PC-9 (cell line): ENCODE measurements at places on chromosomes 12 and 14. TPM values are rescaled to one million over a fixed set of nuclear protein-coding genes. Genes with fewer than 3 reads are reported as not detected.
A peak's percentile ranks its signal among the peaks of the same experiment; 100 is the strongest.

DNA sequence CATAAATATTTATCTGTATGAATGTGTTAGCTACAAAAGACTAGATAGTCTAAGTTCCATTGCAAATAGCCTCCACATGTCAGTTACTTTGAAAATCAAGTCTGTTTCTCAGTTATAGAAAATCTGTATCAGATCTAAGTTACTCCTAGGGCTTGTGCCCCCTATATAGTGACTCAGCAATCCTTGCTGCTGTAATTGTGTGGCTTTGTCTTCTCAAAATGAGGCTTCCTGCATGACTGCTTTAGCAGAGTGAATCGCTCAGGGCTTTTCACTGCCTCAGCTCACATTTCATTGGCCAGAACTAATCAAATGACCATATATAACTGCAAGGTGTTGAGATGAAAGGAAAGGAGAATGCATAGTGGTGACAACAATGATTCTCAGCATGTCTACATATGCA, 552.2 kb upstream of the STXBP6 start:
- DNase-seq: no peak

GRCh38 chr14:64562436-64562835, 12.7 kb downstream of the PPP1R36 start:
- DNase-seq: peak; percentile 89

GRCh38 chr12:124556896-124557501, 10.4 kb downstream of the NCOR2 start:
- DNase-seq: no peak

- no peak for DNase-seq
Observed at GRCh38 chr12:93682846-93683261, 5.7 kb downstream of the CRADD start.

GRCh38 chr12:53803703-53804102, 51.9 kb upstream of the CISTR start:
- no peak for DNase-seq

DNA sequence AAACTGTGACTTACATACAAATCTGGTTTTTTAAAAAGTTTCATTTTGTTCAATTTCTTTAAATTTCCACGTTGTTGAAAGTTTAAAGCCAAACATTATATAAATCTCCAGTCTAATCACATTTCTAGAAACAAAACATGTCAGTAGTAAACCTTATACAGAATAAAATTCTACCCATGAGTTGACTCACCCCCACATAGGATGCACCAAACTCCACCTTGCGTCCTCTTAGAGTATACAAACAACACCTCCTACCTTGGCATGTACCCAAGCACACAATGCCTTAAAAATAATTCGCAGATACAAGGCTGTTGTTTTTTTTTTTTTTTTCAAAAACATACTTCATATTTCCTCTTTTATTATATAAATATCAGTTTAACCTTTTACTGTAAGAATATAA, 3.3 kb downstream of the FBXL14 start:
- DNase-seq: peak; percentile 26

- DNase-seq: peak; percentile 49
Observed at GRCh38 chr14:72516936-72517700, 376.8 kb downstream of the DPF3 start.

- no peak for DNase-seq
Observed at GRCh38 chr14:77529213-77529612, 30.6 kb upstream of the ISM2 start.

GRCh38 chr14:99192028-99192621, 79.9 kb downstream of the BCL11B start:
- no peak for DNase-seq

GRCh38 chr14:34175574-34175973, 224.7 kb upstream of the EGLN3 start:
- no peak for DNase-seq

DNA sequence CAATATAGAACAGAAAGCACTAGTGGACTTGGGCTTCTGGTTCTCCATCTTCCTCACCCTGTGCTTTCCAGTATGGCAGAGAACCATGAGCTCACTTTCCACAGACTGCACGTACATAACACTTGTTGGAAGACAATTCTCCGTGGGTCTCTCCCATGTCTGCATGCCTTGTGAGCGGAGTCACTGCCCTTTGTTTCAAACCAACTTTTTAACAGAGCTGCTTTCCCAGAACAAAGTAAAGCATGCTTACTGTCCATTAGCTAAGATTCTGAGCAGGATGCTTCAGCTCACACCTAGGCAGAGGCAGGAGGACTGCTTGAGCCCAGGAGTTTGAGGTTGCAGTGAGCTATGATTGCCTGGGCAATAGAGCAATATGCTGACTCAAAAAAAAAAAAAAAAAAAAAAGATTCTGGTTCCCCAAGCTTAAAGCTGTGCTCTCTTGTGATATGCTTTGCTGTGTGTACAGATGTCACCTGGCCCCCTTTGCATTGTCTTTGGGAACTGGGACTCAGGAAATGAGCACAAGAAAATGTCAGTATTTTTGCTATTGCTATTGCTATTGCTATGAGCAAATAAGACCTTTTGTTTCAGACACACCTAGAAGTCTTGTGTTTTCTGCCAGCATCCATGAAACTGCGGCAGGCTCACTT, 54.6 kb upstream of the PTGR2 start:
- DNase-seq: no peak

GRCh38 chr12:71191509-71192196, 33.9 kb upstream of the TSPAN8 start:
- no peak for DNase-seq

DNA sequence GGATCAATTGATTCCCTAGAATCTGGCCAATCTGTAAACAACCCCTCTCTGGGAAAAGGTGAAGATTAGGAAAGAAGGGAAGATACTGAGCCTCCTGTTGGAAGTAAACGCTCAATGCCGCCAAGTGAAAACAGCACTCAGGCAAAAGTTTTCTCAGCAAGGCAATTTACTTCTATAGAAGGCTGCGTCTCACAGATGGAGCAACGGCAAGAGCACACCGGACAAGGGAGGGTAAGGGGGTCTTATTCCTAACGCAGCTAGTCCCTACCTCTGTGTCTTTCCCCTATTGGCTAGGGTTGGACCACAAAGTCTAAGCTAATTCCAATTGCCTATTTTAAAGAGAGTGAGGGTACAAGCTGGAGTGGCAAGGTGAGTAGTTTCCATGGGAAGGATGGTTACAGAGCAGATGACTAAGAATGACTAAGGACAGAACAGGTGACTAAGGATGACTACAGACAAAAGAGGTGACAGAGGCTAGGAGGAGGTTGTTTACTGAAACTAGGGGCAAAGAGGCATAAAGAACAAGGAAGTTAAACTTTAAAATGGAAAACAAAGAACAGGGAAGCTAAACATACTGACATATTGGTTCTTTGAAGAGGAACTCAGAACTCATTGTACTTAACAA, 5.6 kb upstream of the TTC9 start:
- no peak for DNase-seq

- no peak for DNase-seq
Observed at GRCh38 chr12:61564466-61564865, 695.7 kb upstream of the USP15 start.

GRCh38 chr14:93059260-93059659, 56.5 kb downstream of the ITPK1 start:
- DNase-seq: no peak

- no peak for DNase-seq
Observed at GRCh38 chr14:89681086-89682018, 264.3 kb upstream of the FOXN3 start.

GRCh38 chr12:32197421-32197820, 90.8 kb downstream of the BICD1 start:
- DNase-seq: no peak

DNA sequence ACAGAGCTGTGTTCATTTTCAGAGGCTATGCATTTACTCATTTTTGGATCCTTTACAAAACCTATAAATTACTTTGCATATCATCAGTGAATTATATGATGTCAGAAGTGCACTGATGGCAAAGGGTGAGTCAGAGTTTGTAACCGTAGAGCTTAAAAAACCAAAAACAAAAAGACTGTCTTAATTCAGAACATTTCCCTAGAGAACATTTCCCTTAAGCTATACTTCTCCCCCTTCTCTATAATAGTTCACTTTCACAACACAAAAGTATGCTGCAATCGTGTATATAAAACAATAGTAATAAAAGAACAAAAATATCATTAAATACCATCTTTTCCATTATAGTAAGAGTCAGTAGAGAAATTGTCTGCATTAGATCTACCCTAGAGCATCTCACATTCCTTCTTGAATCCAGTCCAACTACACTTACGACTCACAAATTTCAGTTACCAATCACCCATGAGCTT, 934.9 kb downstream of the LRFN5 start:
- DNase-seq: no peak

- no peak for DNase-seq
Observed at GRCh38 chr12:89575374-89575773, 49.5 kb upstream of the POC1B start.

The PTPN6 gene
- 84.1 and 92.7 TPM in 2 replicates for total RNA-seq

The VDR gene
- total RNA-seq: 7.5 and 12.3 TPM in 2 replicates

The SERPINA9 gene
- total RNA-seq: not detected in 2 replicates

The NRIP2 gene
- not detected in 2 replicates for total RNA-seq

The C12orf54 gene
- not detected in 2 replicates for total RNA-seq

The RPL10L gene
- total RNA-seq: not detected in 2 replicates

The FOXM1 gene
- total RNA-seq: 161 and 225 TPM in 2 replicates

The KCNC2 gene
- total RNA-seq: not detected in 2 replicates

The SLCO1B1 gene
- total RNA-seq: 0.30 and 0.50 TPM in 2 replicates

The RNASE3 gene
- total RNA-seq: not detected in 2 replicates
